ENCODE measurements at places on chromosomes 3 and 15.

DNA sequence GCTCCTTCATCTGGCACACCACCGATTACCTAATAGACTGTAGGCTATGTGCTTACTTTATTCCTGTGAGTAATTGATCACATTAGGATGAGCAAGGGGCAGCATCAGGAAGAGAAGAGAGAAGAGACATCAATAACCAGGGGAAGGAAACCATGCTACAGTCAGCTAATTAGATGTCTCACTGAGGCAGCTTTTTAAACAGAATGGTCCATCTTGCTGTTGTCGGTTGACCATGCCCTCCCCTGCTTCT is 278.4 kb downstream of the RPLP1 start:
- DNase-seq, result no peak

DNA sequence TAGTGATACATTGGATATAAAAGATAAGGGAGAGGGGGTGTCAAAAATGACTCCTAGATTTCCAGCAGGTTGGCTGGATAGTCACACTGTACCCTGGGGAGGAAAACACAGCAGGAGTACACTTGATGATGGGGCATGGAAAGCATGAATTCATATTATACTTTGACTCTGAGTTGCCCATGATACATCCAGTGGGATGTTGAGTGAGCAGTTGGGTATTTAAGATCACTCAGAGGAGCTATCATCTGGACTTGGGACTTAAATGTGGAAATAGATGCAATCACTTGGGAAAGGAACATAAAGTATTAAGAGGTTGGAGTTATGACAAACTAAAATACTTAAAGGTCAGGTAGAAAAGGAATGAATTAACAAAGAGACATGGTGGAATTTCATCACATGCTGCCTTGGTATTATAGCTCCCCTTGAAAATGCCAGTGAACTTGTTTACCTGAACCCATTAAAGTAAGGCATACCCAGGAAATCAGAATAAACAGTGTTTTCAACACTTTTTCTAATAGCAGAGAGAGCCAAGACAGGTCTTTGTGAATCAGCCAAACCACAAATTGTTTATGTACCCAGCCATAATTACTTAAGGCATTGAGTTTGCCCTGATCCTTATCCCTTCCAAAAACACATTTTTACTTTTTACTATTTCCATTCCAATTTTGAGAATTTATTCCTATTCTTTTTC is 49.9 kb upstream of the ABI3BP start:
- DNase-seq, result peak; percentile 5

DNA sequence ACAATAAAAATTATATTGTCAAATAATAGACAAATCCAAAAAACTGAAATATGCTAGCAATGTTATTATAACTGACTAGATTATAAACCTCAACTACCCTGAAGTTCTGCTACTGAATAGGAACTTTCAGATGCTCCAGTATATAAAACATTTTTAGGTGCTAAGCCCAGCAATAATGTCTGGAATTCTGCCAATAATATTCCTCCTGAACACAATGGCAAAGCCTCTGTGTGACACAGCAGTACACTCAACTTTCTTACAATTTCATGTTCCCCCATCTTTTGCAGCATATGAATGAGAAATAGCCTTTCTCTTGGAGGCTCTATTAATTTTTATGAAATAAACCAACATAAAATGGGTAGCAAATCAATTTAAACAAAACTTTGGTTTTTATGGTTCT is 29.5 kb downstream of the ATOSA start:
- peak; percentile 38 for DNase-seq

DNA sequence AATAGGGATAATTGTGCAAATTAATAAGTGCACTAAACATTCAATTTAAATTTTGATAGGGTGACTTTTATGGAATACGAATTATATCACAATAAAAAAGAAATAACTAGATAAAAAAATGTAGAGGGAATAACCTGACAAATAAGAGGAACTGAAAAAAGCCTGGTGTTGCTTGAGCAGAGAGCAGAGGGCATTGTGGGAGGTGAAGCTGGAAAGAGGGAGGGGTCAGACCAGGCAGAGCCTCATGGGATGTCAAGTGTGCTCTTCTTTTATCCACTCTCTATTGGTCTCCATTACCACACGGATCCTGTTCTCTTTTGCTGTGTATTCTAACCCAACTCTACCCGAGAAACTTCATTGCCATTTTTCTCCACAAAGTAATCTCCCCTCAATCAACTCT is 264.0 kb upstream of the CRBN start:
- DNase-seq, result no peak

GRCh38 chr15:87973501-87974215 is 282.9 kb downstream of the NTRK3 start:
- no peak for DNase-seq

GRCh38 chr3:155548195-155548594 is 196.7 kb downstream of the PLCH1 start:
- DNase-seq, result no peak

- DNase-seq, result no peak
Observed at GRCh38 chr15:50778086-50778485, 12.6 kb upstream of the SPPL2A start.

DNA sequence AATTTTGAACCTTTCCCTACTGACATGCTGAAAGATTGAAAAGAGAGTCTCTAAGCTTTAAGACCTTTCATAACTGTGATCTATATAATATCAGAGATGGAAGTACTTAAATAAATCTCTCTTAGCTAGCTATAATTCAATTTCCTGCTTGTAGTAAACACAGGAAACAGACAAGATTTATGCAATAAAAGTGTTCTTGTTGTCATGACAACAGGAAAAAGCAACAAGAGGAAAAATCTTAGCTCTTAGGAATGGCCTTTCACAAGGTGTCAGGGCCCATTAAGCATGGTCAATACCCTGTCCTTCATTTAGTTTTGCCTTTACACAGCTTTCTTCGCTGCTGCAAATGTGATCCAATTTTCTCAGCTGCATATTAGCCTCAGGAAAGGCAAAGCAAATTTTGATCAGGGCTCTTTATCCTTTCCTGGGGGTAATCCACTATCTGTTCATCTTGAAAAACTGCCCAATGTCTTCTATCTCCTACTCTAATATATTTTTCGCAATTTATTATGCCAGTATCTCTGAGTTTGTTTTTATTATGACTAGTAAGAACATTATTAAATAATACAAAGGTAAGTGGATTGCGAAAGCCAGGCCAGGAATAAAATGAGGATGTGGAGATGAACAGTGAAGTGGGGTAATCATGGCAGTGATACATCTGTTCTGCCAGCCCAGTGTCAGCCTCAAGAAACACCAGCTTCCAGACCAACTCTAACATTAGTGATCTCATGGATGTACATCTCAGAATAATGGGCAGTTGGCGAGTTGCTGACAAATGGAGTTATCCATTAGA is 28.7 kb downstream of the SIDT1 start:
- DNase-seq, result no peak

Data from NCI-H1105 treated with DMSO at 0.1 percent for 48 hours (cell line).